ENCODE measurements at places on chromosomes 2 and 18. TPM values are rescaled to one million over a fixed set of nuclear protein-coding genes. Genes with fewer than 3 reads are reported as not detected.

MC2R gene
- total RNA-seq: not detected

CNDP1 gene
- total RNA-seq: not detected

DPP10 gene
- 0.82 TPM for total RNA-seq

MAP4K3 gene
- 28.6 TPM for total RNA-seq

SOWAHC gene
- total RNA-seq: 12.6 TPM
